ENCODE measurements at places on chromosomes 1 and 21. TPM values are rescaled to one million over a fixed set of nuclear protein-coding genes. Genes with fewer than 3 reads are reported as not detected.
A peak's percentile ranks its signal among the peaks of the same experiment; 100 is the strongest.

The CD1D gene
- 0.18 TPM for total RNA-seq

The GSTM1 gene
- total RNA-seq, result not detected

The RHD gene
- not detected for total RNA-seq

The MYOCOS gene
- not detected for total RNA-seq

The TCHH gene
- total RNA-seq, result 0.86 TPM

The NPL gene
- total RNA-seq, result 3.3 TPM

The LRRC40 gene
- 18.3 TPM for total RNA-seq

The LCE1A gene
- total RNA-seq, result not detected

GRCh38 chr21:14076143-14076806 lies 134.5 kb downstream of the LIPI start:
- no peak for DNase-seq

GRCh38 chr1:195236991-195237889 lies 1371.0 kb downstream of the KCNT2 start:
- DNase-seq, result no peak

GRCh38 chr1:190479050-190479397 lies 1.4 kb upstream of the BRINP3 start:
- no peak for DNase-seq

GRCh38 chr1:10529765-10530164 lies 55.0 kb downstream of the PEX14 start:
- DNase-seq, result no peak

DNA sequence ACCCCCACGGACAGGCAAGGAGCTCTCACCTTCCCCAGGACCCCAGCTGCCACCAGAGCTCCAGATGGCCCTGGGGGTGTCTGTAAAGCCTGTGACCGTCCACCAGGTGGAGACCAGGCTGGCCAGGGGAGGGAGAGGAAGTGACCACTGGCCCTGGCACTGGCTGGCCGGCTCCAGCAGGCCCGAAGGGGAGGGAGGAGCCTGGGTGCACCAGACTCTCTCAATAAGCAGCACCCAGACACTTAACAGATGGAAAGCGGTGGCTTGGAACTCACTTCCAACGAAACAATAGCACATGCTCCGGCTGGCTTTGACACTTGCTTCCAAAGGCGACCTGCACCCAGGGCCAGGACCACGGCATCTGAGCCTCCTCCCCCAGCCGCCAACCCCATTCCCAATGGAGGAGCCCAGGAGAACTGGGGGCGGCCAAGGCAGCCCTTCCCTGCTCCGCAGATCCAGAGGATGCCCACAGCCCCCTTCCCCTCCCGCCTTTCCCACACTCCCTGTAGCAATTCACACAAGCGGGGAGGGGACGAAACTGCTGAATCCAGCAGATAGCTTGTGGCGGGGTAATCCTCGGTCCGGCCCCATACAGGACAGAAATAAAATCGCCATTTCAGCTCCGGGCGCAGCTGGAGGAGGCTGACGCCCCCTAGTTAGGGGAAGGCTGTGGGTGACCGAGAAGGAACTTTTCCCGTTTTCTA lies 742 bp upstream of the PDE9A start:
- DNase-seq, result no peak

- peak; percentile 45 for DNase-seq
Observed at GRCh38 chr1:212967801-212968200, 17.5 kb downstream of the VASH2 start.

DNA sequence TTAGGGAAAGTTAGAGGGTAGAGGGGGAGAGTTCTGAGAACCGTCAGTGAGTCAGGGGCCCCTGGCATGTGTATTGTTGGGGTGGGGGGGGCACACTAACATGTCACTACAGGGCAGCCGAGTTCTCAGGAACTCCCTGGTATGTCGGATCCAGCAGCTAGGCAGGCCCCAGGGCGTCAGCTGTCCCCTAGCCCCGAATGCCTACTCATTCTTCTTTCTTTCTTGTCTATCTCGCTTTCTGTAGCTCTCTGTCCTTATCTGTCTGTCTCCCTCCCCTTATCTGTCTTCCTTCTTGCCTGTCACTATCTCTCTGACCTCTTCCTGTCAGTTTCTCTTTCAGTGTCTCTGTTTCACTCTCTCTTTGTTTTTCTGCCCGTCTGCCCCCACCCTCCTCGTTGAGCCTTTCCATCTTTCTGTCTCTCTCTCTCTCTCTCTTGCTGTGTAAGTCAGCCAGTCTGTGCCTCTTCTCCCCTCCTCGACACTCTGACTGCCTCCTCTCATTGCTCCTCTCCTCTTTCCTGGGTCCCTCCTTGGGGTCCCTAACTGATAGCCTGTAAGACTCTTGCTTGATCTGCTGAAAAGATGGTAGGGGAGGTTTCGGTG lies 2.4 kb downstream of the NTRK1 start:
- DNase-seq, result no peak

- DNase-seq, result peak; percentile 53
Observed at GRCh38 chr1:55215194-55216021, at the start of gene USP24. Gene USP24, minus strand, starts transcription at chr1:55215364. Its CDS starts 251 bp downstream, at chr1:55215113.

DNA sequence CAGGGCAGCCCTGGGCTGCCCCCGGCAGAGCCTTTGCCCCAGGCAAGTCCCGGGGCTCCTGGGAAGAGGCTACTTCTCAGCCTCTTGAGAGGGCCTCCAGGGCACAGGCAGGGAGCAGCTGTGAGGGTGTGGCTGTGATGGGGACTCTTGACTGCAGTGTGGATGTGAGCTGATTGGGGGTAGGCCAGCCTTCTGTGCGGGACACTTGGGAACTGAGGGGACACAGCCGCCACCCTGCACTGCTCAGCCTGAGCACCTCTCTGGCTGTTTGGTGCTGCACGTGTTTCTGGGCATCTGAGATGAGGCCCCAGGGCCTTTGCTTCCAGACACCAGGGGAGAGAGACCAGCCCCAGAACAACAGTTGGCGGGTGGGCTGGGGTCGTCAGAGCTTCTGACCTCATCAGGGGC lies 62.1 kb downstream of the SKI start:
- no peak for DNase-seq

DNA sequence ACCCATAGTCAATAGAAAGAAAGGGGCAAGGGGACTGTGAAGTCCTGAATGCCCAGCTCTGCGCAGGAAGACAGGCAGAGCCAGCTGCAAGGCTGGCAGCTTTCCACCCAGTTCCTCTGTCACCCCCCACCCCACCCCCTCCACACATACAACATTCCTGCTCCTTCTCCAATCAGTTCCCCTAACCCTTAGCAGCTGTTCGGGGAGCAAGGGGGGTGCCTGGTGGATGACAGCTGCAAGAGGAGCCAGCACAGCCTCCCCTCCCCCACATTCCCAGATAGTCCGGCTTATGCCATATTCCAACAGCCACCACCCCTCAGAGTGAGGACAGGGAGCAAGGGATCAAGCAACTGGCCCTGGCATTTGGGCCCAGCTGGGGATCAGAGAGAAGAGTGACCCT lies 9.7 kb downstream of the ARHGEF2 start:
- DNase-seq, result no peak

GRCh38 chr1:230957580-230957989 lies 21.1 kb downstream of the TTC13 start:
- DNase-seq, result no peak

DNA sequence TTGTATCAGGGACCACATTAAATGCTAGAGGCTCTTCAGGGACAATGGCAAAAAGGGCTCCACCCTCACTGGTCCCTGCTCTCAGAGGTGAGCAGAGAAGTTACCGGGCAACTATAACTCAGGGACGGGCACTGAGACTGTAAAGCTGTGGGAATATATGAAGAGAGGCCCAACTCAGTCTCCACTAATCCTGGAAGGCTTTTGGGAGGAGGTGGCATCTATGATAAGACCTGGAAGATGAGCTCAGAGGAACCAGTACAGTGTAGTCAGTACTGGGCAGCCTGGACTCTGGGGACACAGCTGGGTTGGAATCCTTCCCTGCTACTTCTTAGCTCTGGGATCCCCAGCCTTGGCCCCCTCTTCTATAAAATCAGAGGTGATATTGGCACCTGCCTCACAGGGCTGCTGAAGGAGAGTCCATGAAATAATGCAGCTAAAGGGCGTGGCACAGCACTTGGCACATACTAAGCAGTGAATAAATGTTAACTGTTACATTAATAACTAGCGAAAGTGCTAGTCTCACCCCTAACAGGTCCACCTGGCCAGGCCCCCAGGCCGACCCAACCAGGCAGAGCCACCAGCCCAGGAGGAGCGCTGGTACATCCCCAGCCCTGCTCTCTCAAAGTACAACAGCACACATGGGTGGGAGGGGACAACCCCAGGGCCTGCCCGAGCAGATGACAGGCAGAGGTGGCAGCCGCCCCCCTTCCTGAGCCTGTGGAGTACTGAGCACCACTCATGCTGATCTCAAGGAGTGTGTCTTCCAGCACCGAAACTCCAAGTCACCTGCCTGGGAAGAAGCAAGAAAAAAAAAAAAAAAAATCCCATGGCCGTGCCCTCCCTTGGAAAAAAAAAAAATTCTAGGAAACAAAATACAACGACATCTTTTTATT lies 62.7 kb downstream of the CASZ1 start:
- no peak for DNase-seq

DNA sequence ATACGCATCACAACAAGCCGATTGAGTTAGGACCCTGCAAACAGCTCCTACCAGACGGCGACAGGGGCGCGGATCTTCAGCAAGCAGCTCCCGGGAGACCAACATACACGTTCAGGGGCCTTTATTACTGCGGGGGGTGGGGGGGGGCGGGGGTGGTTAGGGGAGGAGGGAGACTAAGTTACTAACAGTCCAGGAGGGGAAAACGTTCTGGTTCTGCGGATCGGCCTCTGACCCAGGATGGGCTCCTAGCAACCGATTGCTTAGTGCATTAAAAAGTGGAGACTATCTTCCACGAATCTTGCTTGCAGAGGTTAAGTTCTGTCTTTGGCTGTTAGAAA lies 162.0 kb downstream of the RUNX1 start:
- no peak for DNase-seq

- no peak for DNase-seq
Observed at GRCh38 chr1:72830606-72831390, 548.5 kb upstream of the NEGR1 start.

- DNase-seq, result peak; percentile 91
Observed at GRCh38 chr1:111690306-111690617, 48.9 kb downstream of the INKA2 start.

GRCh38 chr21:32015461-32016139 lies 142.8 kb downstream of the HUNK start:
- no peak for DNase-seq

GRCh38 chr1:180382326-180383115 lies 119.9 kb downstream of the ACBD6 start:
- peak; percentile 50 for DNase-seq

DNA sequence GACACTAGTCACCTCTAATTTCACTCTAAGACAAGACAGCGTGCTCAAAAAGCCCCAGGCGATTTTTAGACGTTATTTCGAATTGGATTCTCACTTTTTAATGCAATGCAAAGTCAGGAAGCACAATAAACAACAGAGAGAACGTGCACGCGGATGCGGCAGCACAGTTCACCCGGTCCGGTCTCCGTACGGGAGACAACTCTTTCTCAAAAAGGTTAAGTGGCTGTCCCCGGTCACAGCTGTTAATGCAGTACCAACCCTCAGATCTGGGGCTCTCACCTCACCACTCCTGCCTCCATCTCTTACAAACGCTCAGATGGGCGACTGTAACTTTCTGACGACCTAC lies 1.2 kb downstream of the HP1BP3 start:
- peak; percentile 2 for DNase-seq

DNA sequence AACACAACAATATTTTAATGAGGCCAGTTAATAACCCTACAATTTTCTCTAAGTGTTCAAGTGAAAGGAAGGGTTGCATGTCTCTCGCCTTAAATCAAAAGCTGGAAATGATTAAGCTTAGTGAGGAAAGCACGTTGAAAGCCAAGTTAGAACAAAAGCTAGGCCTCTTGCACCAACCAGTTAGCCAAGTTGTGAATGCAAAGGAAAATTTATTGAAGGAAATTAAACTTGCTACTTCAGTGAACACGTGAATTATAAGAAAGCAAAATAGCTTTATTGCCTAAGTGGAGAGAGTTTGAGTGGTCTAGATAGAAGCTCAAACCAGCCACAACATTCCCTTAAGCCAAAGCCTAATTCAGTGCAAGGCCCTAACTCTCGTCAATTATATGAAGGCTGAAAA lies 135.6 kb downstream of the DUSP10 start:
- no peak for DNase-seq

DNA sequence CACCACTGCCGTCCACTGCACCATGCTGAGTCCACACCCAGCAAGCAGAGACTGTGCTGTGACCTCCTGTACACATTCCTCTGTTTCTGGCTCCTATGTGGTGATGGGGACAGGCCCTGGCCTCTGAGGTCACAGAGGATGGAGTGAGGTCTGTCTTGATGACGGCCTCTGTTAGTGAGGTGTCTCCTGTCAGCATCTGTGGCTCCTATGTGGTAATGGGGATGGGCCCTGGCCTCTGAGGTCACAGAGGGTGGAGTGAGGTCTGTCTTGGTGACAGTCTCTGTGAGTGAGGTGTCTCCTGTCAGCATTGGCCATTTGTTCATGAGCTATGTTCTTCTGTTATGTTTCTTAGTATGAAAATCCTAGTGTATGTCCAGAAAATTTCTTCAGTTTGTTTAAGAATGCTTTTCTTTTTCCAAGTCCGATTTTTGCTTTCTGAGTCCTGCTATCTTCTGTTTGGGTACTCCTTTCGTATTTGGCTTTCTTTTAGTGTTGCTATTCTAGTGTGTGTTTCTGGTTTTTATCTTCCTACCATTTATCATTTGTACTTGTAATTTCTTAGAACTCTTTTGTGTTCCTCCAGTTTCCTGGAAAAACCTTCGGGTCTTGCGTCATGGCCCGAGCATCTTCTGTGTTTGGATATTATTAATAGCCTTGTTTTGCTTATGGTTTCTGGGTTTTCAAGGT lies 13.4 kb downstream of the SNAP47 start:
- DNase-seq, result no peak

DNA sequence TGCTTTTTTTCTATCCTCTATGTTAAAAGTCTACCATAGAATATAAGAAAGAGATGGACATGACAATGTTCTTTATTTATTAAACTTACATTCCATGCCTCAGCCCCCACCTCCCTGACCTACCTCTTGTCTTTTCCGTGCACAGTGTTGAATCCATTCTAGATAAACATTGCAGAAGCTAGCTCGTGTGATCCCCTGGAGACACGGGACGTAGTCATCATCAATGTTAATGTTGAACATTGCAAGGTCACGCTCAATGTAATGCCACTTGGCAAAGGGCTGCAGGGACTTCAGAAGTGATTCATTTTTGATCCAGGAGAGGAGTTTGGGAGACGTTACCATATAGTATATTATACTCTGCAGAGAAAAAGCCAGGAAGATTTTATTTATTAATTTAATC lies 66.4 kb downstream of the NTPCR start:
- DNase-seq, result no peak

DNA sequence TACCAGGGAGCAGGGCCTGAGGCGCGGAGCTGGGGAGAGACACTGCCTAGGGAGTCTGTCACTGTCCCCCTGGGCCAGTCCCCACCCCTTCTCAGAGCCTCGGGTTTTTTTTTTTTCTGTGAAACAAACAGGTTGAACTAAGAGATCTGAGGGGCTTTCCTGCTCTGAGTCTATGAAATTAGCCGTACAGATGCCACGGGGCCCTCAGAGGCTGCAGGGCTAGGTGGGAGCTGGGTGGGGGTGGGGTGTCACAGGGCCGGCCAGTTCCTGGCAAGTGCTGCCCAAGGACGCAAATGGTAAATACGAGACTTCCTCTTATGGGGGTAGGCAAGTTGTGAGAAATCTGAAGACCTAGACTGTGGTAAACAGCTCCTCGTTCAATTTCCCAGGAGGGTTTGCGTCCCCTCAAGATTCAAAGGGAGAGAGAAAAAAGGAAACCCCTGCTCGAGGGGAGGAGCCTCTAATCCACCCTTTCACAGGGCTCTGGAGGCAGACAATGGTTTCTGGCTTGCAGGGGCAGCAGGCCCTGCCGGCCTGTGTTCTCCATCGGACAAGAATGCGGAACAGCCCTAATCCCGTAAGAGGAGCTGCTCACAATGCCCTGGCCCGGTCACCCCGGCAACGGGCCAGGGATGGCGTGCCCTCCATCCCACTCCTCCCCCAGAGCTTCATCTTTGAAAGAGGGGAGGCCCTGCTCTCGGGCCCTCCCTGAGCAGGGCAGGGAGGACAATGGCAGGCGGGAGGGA lies 7.8 kb downstream of the NUAK2 start:
- DNase-seq, result peak; percentile 87

Data from astrocyte (in vitro differentiated cells and primary cell).